Heart left ventricle (tissue), 16 donors: ENCODE measurements at places on chromosomes 6 and 20. TPM values are rescaled to one million over a fixed set of nuclear protein-coding genes. Genes with fewer than 3 reads are reported as not detected.
A peak's percentile ranks its signal among the peaks of the same experiment; 100 is the strongest.

DNA sequence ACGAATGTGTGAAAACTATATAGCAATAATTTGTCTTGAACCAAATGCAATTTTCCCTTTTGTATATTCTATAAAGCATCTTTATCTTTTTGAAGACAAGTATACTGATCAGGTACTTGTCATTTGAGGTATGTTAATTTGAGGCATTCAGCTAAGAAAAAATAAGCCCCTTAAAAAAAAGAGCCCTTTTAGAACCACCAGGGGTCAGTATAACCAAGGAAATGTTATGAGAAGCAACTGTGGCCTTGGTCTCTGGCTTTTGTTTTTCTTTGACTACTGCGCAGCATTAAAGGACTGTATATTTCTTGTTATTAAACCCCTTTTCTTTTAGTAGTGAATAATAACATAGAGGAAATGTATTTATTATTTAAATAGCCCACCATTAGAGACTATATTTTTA lies 43.1 kb downstream of the CD109 start:
- peaks cover 9% of the 10 kb centered on the region for H3K36me3 ChIP-seq
- DNase-seq = no peak
- H3K4me3 ChIP-seq = no peak overlapping the region
- no peak overlapping the region for H3K27ac ChIP-seq

DNA sequence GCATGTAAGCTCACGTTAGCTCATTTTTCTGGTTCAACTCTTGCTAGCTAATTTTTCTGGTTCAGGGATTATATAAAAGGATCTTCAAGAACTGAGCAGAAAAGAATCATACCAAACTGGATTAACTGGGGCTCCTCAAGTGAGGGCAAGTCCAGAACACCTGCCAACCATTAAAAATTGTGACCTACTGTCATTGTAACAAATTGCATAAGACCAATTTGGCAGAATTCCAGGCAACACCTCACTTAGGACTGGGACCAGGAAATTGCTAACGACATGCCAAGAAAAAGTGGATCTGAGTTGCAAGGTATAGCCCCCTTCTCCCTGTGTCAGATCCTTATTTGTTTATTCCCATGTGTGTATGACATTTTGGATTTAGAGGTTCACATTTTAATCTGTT lies 216.6 kb downstream of the HIVEP2 start:
- H3K27me3 ChIP-seq = no peaks in the 10 kb centered on the region
- H3K36me3 ChIP-seq = no peaks in the 10 kb centered on the region
- no peak overlapping the region for H3K27ac ChIP-seq

DNA sequence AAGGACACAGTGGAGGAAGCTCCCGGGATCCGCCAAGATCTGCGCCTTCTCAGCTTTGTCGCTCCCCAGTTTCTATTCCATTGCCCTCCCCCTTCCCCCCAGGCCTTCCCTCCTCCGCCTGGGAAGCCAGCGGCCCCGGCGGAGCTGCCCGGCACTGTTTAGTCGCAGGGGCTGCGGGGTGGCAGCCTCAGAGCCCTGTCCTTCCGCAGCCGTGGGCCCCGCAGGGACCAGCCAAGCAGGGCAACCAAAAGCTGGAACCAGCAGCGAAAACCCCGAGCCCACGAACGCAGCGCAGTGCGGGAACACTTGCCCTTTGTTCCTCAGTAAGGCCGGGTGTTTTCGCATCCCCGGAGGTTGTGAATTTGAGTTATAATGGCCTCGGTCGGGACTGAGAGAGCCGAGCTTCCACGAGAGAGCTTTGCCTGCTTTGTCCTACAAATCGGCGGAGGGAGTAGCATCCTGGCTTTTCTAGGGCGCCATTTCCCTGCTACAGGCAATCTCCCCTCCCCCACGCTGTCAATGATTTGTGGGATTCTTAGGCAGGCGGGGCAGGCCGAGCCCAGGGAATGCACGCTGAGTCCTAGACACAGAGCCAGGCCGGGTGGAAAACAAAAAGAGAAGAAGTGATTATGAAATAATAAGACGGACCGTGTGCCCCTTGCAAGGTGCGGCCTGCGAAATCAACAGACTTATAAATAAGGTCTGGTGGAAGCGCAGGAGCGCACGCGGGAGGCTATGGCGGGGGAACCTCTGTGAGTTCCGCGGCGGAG lies 4.0 kb upstream of the TUBB2B start:
- H3K27me3 ChIP-seq = peaks cover 48% of the 10 kb centered on the region
- peak overlapping the region; percentile 79 for H3K27ac ChIP-seq
- H3K36me3 ChIP-seq = no peaks in the 10 kb centered on the region
- DNase-seq = peak; percentile 63

- H3K4me3 ChIP-seq = no peak overlapping the region
- H3K27ac ChIP-seq = no peak overlapping the region
- DNase-seq = no peak
- H3K27me3 ChIP-seq = no peaks in the 10 kb centered on the region
Measured at GRCh38 chr6:315921-316752, 23.9 kb downstream of the DUSP22 start.

- no peak overlapping the region for H3K27ac ChIP-seq
- H3K27me3 ChIP-seq = no peaks in the 10 kb centered on the region
- H3K4me3 ChIP-seq = no peak overlapping the region
- H3K36me3 ChIP-seq = no peaks in the 10 kb centered on the region
- H3K4me1 ChIP-seq = peaks cover 2% of the 10 kb centered on the region
Measured at GRCh38 chr6:136685540-136686108, 106.7 kb downstream of the MAP3K5 start.

DNA sequence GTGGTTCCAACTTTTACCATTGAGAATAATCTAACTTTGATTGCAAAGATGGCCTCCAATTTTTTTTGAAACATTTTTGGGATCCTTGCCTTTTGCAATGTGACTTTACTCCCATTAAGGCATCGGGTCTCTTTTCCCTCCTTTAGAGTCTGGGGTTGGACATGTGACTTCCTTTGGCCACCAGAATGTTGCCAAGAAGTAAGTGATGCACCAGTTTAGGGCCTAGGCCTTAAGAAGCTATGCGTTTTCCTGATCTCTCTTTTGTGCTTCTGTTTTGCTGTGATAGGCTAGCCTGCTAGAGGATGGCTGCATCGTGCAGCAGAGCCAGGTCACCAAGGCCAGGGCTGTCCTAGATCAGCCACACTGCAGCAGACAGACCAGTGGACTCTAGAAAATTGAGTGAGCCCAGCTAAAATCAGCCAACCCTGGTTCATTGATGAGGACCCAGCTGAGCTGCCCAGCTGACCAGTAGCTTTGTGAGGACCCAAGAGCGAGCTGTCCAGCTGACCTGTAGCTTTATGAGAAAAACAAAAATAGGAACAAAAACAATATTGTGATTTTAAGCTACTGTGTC lies 594.0 kb upstream of the JAG1 start:
- no peak overlapping the region for H3K4me3 ChIP-seq
- DNase-seq = no peak
- no peaks in the 10 kb centered on the region for H3K27me3 ChIP-seq
- peak overlapping the region; percentile 37 for H3K27ac ChIP-seq

- peaks cover 44% of the 10 kb centered on the region for H3K4me1 ChIP-seq
- no peak overlapping the region for H3K27ac ChIP-seq
- no peak for DNase-seq
Measured at GRCh38 chr6:142881290-142881689, 63.7 kb downstream of the HIVEP2 start.

Gene COX4I2
- 12.8 TPM for total RNA-seq
